AG08396 (cell line): ENCODE measurements at places on chromosomes 3 and 15.

DNA sequence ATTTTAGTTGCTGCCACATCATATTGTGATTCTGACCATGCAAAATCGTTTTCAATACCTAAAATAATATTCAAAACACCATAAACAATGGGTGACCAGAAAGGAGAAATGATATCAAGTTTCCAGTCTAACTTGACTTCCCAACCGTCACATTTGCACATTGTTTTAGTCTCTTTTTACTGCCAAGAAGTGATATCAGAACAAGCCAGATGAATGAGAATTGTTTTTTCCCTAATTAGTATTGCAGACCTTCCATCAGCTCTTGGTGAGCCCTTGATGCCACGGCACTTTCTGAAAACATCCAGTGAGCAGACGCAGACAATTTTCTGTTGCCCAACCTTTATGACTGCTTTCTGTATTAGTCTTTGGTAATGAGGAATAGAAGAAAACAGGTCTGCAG is 62.5 kb downstream of the SPATA16 start:
- DNase-seq: no peak

- peak; percentile 62 for DNase-seq
Measured at GRCh38 chr15:45200799-45201556, 13.2 kb upstream of the SHF start.

GRCh38 chr15:36884518-36884875 is 215.9 kb downstream of the MEIS2 start:
- DNase-seq: no peak

GRCh38 chr3:41521010-41521655 is 321.8 kb downstream of the CTNNB1 start:
- no peak for DNase-seq

DNA sequence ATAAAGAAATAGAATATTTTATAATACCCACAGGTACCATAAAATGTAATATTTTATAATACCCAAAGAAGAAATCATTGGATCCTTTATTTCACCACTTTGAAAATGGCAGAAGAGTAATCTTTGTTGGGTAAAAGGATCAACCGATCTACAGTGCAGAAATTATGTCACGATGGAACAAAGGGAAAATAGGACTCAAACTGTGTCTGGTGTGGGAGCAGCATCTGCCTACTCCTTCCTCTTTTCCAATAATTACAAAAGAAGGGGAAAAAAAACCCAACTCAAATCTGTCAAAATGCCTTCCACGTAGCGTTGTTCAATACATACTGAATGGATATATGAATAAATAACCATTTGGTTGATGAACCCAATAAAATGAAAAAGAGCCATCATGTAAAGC is 492.6 kb upstream of the TBL1XR1 start:
- no peak for DNase-seq

- DNase-seq: no peak
Measured at GRCh38 chr3:23829242-23829934, 23.6 kb downstream of the UBE2E1 start.

- DNase-seq: no peak
Measured at GRCh38 chr3:174495311-174495710, 363.8 kb upstream of the NAALADL2 start.

- no peak for DNase-seq
Measured at GRCh38 chr3:42827023-42827422, 17.8 kb downstream of the ACKR2 start.

- DNase-seq: no peak
Measured at GRCh38 chr3:130789782-130790322, 43.2 kb upstream of the PIK3R4 start.

- DNase-seq: no peak
Measured at GRCh38 chr3:52086976-52087663, 30.7 kb upstream of the DUSP7 start.

GRCh38 chr15:95210436-95210981 is 979.1 kb downstream of the MCTP2 start:
- no peak for DNase-seq

GRCh38 chr3:149493315-149494021 is 19.0 kb downstream of the TM4SF4 start:
- no peak for DNase-seq

GRCh38 chr15:95024351-95024750 is 793.0 kb downstream of the MCTP2 start:
- peak; percentile 12 for DNase-seq

GRCh38 chr3:38573556-38573955 is 75.9 kb downstream of the SCN5A start:
- no peak for DNase-seq
